ENCODE measurements at places on chromosomes 3 and 15. TPM values are rescaled to one million over a fixed set of nuclear protein-coding genes. Genes with fewer than 3 reads are reported as not detected.

The DAZL gene
- not detected for total RNA-seq

The CHST14 gene
- 6.2 TPM for total RNA-seq

The MORC1 gene
- not detected for total RNA-seq

The FOXB1 gene
- 0.53 TPM for total RNA-seq

The SNX1 gene
- total RNA-seq: 92.2 TPM

The PRR20G gene
- not detected for total RNA-seq

The CCDC50 gene
- total RNA-seq: 27.2 TPM

The NCEH1 gene
- total RNA-seq: 6.3 TPM

The TM4SF18 gene
- total RNA-seq: not detected

The KATNBL1 gene
- 47.5 TPM for total RNA-seq

The DHFR2 gene
- 7.4 TPM for total RNA-seq

The ATP11B gene
- 86.7 TPM for total RNA-seq

The CKMT1B gene
- total RNA-seq: 0.25 TPM

The RFC4 gene
- 130 TPM for total RNA-seq

The GABRB3 gene
- total RNA-seq: not detected

The LMCD1 gene
- total RNA-seq: 4.9 TPM

The ISL2 gene
- not detected for total RNA-seq

The TGFBR2 gene
- total RNA-seq: 46.6 TPM

The P2RY13 gene
- total RNA-seq: not detected

The TGM5 gene
- total RNA-seq: not detected

The EFHB gene
- total RNA-seq: 0.79 TPM

The GOLGA8G gene
- not detected for total RNA-seq

The CLPX gene
- total RNA-seq: 65.2 TPM

The KAT2B gene
- total RNA-seq: 17.2 TPM

The DNAH12 gene
- not detected for total RNA-seq

The ALPK3 gene
- 0.05 TPM for total RNA-seq

The TEX55 gene
- not detected for total RNA-seq

All from activated CD4-positive, alpha-beta T cell treated with anti-CD3 and anti-CD28 coated beads for 36 hours (primary cell).